ENCODE measurements at places on chromosomes 2 and 18. TPM values are rescaled to one million over a fixed set of nuclear protein-coding genes. Genes with fewer than 3 reads are reported as not detected.

DNA sequence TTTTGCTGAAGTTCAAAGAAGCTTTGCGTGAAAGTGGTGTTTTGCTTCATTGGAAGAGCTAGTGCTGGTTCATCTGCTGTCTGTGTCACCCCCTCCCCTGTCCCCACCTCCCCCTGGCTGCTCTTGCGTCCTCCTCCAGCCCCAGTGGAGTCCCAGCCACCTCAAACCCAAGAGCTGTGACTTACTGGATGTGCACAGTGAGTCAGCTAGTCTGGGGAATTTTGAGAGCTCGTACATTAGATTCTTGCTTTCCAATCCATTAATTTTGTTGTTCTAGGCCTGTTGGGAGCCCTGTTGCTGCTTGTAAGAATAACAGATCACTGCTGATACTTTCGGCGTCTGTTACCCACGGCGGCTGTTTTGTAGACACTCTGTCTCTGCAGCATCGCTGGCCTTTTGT is 412.1 kb downstream of the TSN start:
- peak; percentile 44 for DNase-seq
- no peak overlapping the region for H3K4me3 ChIP-seq
- no peaks in the 10 kb centered on the region for H3K36me3 ChIP-seq
- H3K27ac ChIP-seq, result no peak overlapping the region
- H3K4me1 ChIP-seq, result no peaks in the 10 kb centered on the region

ABCB11 gene
- total RNA-seq, result not detected

UGT1A8 gene
- total RNA-seq, result not detected

- H3K4me1 ChIP-seq, result no peaks in the 10 kb centered on the region
- no peaks in the 10 kb centered on the region for H3K27me3 ChIP-seq
- no peak for DNase-seq
Measured at GRCh38 chr2:54289917-54290316, 33.9 kb upstream of the TSPYL6 start.

DNAH7 gene
- total RNA-seq, result 0.99 TPM

GRCh38 chr2:231047923-231048915 is 8.4 kb upstream of the PSMD1 start:
- DNase-seq, result no peak
- no peak overlapping the region for H3K27ac ChIP-seq
- no peaks in the 10 kb centered on the region for H3K36me3 ChIP-seq
- no peak overlapping the region for H3K4me3 ChIP-seq
- no peaks in the 10 kb centered on the region for H3K4me1 ChIP-seq

All from fibroblast of lung (primary cell).